ENCODE measurements at places on chromosomes 6 and 20.

GRCh38 chr6:12911427-12911826 is 194.9 kb downstream of the PHACTR1 start:
- DNase-seq, result no peak

GRCh38 chr6:157428427-157429202 is 47.6 kb downstream of the ZDHHC14 start:
- no peak for DNase-seq

GRCh38 chr6:28709478-28710349 is 184.0 kb downstream of the GPX5 start:
- no peak for DNase-seq

DNA sequence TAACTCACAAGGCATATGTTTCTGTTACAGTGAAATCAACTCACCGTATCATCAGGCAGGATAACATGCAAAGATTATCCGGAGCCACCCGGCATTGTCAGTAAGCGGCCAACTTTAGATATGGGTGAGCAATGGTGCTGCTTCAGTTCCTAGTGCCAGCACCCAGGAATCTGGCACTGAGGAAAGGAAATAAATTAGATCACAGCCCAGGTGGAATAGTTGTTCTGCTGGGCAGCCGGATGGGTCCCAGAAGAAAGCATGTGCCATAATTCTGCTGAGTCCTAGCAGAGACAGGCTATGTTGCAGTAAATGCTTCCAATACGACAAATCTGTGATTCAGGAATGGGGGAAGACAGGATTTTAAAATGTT is 183.6 kb upstream of the SPTLC3 start:
- no peak for DNase-seq

- no peak for DNase-seq
These were observed 104.0 kb downstream of the CD2AP start for GRCh38 chr6:47581591-47581990.

DNA sequence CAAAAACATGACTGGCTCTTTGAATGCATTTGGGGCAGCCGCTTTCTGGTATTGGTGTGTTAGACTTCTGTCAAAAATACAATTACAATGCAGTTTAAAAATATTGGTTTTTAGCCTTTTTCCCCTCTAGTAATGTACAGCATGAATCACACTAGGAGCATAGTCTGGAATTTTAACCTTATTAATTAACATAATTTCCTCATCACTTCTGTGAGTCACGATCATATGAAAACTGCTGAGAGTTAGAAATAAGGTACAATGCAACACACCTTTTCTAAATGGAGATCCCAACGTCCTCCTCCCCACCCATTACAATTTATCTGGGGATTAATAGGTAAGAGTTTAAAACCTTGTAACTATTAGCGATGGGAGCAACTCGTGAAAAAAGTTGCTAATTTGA is 297.1 kb upstream of the RIMS1 start:
- DNase-seq, result no peak

DNA sequence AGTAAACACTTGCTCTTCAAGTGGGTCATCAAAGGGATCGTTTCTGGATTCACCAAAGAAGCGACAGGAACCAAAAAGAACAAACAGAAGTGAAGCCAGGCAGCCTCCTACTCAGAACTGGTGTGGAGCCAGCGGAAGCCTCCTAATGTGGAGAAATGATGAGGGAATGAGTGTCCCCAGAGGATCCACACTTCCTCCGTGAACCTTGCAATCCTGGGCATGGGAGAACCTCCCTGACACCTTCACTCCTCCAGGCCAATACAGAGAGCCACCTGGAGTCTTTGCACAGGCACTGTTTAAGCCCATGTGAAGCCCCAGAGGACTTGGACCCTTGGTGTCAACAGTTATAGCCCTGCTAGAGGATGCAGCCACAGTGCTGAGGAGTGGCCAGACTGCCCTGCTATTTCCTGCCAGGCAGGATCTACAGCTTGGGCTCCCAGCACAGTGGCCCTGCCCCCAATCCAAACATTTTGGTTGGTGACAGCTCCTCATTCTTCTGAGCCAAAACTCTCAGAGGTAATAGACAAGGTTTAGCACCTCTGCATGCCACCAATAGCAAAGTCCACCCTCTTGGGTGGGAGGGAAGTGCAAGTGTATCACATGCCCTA is 23.2 kb upstream of the SERINC1 start:
- DNase-seq, result no peak

DNA sequence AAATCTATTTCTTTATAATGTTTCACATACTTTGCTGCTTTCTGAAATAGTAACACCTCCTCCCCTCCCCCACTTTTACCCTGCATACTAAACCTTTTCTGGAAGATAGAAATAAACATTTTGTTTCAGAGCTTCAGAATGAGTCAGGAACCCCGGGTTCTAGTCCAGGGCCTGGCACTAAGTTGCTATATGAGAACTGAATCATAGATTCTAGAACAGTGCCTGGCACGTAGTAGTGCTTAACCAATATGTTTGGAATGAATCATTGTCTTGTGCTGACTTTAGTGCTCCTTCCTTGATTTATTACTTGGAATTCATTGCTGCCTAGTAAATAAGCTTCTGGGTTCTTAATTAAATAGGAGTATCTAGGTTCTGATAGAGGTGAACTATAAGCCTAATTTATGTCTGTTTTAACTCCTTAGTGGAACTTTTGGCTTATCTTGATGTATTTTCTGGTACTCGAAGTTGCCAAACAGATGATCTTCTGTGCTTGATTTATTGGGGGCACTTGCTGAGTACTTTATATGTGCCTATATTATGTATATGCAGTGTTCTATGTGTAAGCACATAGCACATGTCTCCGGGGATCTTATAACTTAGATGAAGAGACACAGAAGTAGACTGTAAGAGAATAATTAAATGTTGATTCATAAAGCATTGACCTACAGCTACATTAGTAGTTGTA is 18.6 kb downstream of the TAB2 start:
- no peak for DNase-seq

- no peak for DNase-seq
These were observed 35.2 kb upstream of the KIF13A start for GRCh38 chr6:18022398-18023231.

DNA sequence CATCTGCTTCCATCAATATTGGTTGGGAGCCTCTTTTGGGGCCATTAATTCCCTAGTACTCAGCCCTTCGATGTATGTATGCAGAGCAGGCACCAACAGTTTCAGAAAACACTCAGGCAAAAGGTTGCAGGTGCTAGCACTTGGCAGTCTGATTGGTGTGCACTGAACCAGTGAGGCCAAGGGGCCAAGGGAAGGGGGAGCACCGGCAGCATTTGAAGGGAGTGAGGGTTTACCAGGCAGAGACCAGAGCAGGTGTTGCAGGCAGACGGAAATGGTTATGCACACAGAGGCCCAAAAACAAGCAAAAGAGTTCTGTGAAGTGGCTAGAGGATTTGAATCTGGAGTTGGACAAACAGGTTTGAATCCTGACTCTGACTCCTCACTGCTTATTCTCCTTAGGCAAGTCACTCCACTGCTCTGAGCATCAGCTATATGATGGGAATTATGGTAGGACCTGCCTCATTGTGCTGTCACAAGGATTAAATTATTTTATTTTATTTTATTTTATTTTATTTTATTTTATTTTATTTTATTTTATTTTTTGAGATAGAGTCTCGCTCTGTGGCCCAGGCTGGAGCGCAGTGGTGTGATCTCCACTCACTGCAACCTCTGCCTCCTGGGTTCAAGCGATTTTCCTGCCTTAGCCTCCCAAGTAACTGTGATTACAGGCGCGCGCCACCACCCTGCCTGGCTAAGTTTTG is 58.1 kb upstream of the SHLD1 start:
- DNase-seq, result no peak

GRCh38 chr6:11242711-11243110 is 10.2 kb upstream of the NEDD9 start:
- DNase-seq, result no peak

- no peak for DNase-seq
These were observed 15.0 kb downstream of the MTG2 start for GRCh38 chr20:62197801-62198200.

- DNase-seq, result no peak
These were observed 70.2 kb upstream of the EEF1E1 start for GRCh38 chr6:8172530-8172929.

GRCh38 chr20:58695084-58695722 is 2.6 kb downstream of the NPEPL1 start:
- DNase-seq, result no peak

DNA sequence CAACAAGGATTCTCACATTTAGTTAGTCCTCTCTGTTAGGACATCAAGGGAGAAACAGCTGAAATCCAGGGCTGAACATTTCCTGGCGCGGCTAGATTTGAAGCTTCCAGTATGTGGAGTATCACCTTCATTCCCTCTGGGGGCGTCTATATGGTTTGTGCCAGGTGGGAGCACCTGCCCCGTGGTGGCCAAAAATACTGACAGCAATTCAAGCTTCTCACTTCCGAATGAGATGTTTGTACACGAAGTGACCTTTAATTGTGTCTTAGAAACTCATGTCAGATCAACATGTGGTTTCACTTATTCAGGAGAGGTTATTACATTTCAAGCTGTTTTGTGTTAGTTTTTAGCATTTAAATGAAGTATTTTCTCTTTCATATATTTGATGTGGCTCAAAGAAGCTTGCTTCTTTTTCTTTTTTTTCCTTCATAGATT is 67.3 kb upstream of the ZNF217 start:
- DNase-seq, result no peak

DNA sequence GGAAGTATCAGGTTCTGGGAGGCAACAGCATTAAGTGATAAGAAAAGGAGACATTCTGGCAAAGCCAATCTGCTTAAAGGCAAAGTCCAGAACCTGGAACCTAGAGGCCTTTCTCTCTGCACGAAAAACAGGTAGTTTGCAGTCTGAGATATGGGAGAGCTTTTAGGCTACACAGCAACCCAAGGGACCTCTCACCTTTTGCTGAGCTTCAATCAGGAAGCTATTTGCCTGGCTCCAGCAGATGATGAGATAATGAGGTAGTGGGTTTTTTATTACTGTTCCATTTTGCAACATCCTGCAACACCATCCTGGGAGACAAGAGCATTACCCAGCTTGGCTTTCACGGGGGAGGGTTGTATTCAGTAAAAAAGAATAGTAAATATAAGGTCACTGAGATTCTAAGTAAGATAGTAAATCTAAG is 143.1 kb downstream of the ADGRG6 start:
- no peak for DNase-seq

GRCh38 chr20:46901638-46902037 is 7.0 kb downstream of the EYA2 start:
- no peak for DNase-seq

DNA sequence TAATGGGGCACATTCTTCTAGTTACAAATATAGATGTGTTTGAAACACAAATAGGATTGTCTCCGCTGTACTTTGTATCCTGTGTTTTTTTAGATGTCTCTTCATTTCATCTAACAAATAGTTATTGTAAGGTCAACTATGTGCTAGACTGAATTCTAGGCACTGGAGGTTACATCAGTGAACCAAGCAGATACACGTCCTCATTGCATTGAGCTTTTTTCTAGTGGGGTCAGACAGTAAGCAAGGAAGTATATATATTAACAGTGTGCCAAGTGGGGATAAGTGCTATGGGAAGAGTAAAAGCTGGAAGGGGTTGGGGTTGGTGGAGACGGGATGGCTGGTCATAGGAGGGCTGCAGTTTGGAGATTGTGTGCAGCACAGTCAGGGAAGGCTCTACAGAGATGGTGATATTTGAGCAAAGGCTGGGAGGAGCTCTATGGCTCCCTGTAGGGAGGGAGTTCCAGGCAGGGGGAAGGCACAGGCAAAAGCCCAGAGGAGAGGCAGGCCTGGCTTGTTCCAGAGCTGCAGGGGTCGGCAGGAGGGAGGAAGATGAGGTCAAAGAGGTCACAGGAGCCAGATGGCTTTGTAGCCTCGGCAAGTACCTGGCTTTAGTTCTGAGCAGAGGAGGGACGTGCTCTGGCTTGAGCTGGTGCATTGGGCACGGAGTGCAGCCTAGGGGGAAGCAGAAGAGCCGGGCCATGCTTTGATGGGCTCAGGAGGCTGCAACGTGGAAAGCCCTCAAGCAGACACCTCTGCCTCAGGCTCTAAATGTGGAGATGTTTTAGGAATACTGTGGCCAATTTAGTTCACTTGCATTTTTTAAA is 152.3 kb downstream of the ZDHHC14 start:
- DNase-seq, result no peak

GRCh38 chr20:7770578-7770977 is 169.7 kb downstream of the HAO1 start:
- DNase-seq, result no peak

DNA sequence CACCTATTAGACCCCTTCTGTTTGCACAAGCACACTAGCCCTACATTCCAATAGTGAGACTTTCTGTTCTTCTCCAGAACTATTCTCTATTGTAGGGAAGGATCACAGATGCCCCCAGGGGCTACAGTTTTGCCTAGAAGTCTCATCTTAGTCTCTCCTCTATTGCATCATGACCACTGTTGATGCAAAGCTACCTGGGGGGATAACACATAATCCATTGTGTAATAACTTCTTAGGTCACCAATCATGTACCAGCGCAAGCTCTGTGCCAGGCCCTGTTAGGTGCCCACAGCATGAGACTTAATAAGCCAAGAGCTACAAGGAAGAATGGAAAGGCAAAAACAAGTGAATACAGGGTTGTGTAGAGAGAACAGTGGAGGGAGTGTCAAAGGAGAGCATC is 98.1 kb upstream of the TNFAIP3 start:
- no peak for DNase-seq

GRCh38 chr6:163391985-163392384 is 22.5 kb upstream of the QKI start:
- DNase-seq, result no peak

DNA sequence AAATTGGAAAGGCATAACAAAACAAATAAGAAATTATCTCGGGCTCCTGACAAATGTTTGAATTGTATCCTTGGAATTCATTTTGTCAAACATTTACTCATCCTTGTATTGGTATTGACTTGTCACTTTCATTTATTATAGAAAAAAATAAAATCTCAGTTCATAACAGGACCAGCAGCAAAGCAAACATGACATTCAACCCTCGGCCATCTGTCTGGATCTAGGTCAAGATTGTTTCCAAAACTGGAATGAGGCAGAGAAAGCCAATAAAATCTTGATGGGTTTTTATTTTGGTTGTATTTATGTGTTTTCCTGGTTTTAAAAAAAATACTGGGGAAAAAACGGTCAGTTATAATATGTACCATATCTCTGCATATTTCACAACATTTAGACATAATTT is 42.9 kb upstream of the FABP7 start:
- no peak for DNase-seq

DNA sequence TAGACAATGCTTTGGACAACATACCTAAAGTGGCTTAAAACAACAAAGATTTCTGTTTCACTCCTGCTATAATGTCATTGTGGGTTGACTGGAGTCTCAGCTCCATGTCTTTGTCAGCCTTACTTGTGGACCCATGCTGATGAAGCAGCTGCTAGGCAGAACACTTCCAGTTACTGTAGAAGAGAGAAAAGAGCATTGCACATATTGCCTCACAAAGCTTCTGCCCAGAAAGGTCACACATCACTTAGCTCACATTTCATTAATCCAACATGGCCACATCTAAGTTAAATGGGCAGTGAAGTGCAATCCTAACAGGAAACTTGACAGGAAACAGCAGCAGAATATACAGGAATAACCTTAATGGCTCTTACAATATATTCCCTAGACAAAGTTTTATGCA is 480.5 kb upstream of the HTR1E start:
- DNase-seq, result no peak

- DNase-seq, result no peak
These were observed 153.8 kb downstream of the INSM1 start for GRCh38 chr20:20521736-20522135.
